Activated effector memory CD4-positive, alpha-beta T cell treated with anti-CD3 and anti-CD28 coated beads, Interleukin-2, amount 50 U/mL, for 16 hours (primary cell): ENCODE measurements at places on chromosomes 4 and X.
A peak's percentile ranks its signal among the peaks of the same experiment; 100 is the strongest.

GRCh38 chr4:73139245-73139644, 69.7 kb upstream of the COX18 start:
- DNase-seq: no peak

DNA sequence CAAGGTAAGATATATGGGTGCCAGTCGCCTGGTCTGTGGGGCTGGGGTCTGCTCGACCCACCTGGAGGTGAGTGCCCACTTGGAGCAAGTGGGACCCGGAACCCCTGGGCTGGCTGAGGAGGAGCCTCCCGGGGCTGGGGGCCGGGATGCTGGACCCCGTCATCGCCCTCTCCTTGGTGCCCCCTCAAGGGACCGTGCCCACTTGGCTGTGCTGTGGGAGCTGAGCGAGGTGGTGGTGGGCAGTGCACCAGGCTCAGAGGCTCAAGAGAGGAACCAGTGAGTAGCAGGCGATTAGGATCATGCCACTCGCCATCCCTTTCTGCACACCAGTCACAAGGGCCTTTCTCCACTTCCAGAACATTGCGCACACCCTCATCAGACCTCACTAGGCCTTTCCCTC, 203.8 kb upstream of the PSAPL1 start:
- DNase-seq: no peak

- DNase-seq: no peak
Observed at GRCh38 chr4:153950100-153950979, 161.5 kb upstream of the SFRP2 start.

- DNase-seq: no peak
Observed at GRCh38 chr4:141845901-141846300, 209.5 kb downstream of the IL15 start.

- no peak for DNase-seq
Observed at GRCh38 chr4:20318909-20319277, 67.2 kb downstream of the SLIT2 start.

DNA sequence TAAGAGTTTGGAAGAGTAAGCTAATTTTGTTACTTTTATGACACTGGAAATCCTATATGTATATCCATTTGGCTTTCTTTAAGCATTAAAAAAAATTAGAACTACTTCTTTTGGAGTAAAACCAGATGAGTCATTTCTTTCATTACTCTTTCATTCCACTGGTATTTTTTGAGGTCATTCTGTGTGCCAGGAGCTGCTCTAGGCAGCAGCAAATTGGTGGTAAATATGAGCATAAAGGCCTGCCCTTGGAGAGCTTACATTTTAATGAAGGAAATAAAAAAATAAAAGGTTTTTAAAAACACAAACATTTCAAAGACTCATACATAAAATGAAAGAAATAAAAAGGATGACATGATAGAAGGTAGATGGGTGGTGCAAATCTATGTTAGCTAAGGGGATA, 37.4 kb downstream of the MID1 start:
- DNase-seq: no peak

DNA sequence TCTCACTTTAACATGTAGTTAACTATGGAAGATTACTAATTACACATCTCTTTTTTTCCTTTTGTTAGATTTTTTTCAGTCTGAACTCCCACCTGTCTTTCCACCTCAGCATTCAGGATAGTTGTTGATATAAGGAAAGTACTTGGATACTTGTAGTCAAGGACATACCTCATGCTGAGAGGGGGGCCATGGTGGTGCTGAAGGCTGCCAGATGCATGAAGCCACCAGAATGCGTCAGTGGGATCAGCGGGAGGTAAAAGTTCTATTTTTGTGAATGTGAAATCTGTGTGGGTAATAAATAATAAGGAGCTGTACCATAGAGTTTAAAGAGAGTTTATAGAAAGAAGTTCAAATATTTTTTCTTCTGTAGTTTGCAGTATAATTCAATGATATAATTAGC, 13.1 kb upstream of the NDST4 start:
- DNase-seq: no peak

DNA sequence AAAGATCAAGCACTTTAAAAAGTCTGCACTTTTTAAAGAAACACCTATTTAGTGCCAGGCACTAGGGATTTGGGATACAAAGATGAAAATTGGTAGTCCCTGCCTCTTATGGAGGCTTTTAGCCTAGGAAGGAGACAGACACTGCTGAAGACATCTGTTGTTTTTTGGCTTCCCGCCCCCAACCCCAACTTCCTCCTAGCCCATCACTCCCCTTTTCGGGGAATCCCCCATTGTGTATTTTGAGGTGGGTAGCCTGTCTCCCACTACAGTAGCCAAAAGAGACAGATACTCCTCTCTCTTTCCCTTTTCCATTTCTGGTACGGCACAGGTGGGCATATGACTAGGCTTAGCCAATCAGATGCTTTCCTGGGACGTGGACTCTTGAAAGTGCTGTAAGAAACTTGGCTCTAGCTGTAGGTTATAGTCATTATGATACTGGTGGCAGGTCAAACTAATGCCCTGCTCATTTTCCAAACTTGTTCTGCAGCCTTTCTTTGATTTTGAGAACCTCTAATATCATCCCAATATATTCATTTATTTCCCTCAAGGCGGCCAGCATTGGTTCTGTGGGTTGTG, 194.6 kb upstream of the RBPJ start:
- DNase-seq: no peak

DNA sequence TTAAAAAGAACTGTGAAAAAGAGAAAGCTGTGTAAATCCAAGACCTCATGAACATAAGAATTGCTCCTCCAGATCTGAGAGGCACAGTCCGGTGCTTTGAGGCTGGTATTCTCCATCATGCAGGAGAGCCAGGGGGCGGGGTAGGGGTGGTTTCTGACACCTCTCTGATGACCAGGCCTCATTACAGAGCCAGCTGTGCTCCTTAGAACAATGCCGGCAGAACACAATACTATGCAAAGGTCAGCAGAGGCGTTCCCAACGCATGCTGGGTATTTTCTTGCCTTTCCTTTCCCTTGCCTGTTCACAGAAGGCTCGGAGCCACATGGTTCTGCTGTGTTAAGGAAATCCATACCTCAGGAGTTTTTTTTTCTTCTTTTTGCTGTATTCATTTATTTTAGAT, 91.2 kb upstream of the SOD3 start:
- DNase-seq: no peak

GRCh38 chrX:130877892-130878341, 25.1 kb downstream of the ENOX2 start:
- no peak for DNase-seq

GRCh38 chrX:78622831-78623230, 36.3 kb downstream of the RTL3 start:
- no peak for DNase-seq

DNA sequence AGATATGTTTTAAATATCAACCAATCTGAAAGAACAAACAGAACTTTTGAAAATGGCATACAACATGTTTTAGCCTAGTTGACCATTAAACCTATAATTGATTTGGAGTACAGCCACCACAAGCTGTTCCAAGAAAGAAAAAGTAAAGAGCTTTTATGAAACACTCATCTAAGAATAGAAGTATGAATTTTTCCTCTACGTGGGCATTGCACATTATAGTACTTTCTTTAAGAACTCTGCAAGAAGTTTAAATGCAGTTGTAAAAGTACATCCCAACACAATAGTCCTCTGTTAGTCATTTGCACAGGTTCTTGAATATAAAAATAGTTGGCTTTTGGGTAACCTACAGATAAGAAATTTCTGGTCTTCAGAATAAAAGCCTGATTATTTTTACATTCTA, 933.6 kb upstream of the ADGRL3 start:
- DNase-seq: no peak

DNA sequence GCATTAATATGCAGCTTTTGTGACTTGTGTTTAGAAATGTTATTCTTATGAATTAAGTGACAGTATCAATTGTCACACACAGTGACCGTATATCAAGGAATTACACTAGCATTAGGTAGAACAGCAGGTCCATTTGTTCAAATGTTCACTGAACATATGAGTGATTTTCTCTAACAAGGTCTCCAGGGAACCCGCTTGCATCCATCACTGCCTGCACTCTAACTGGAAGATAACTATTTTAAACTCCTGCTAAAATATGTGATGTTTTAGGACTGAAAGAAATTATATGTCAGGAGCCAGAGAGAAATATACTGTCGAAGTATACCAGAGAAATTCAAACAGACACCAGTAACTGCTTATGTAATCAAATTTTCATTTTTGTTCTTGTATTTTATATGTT, 1395.7 kb downstream of the PCDH18 start:
- DNase-seq: no peak

DNA sequence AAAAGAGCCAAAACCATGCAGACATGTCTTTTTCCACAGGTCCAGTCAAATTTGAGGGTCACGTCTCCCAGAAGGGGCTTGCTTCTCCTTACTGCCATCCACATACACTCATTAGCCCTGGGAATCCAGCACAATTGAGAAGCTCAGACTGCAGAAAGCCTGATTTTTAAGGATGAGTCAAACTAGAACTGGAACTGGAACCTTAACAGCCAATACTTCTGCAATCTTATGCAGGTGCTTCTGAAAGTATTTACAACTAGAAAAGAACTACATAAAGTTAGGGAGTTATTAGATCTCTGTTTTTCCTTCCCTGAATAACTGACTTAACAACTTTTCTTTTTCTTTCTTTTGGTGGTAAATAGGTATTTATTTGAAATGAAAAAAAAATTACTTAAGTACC, 86.3 kb downstream of the CDS1 start:
- DNase-seq: no peak

DNA sequence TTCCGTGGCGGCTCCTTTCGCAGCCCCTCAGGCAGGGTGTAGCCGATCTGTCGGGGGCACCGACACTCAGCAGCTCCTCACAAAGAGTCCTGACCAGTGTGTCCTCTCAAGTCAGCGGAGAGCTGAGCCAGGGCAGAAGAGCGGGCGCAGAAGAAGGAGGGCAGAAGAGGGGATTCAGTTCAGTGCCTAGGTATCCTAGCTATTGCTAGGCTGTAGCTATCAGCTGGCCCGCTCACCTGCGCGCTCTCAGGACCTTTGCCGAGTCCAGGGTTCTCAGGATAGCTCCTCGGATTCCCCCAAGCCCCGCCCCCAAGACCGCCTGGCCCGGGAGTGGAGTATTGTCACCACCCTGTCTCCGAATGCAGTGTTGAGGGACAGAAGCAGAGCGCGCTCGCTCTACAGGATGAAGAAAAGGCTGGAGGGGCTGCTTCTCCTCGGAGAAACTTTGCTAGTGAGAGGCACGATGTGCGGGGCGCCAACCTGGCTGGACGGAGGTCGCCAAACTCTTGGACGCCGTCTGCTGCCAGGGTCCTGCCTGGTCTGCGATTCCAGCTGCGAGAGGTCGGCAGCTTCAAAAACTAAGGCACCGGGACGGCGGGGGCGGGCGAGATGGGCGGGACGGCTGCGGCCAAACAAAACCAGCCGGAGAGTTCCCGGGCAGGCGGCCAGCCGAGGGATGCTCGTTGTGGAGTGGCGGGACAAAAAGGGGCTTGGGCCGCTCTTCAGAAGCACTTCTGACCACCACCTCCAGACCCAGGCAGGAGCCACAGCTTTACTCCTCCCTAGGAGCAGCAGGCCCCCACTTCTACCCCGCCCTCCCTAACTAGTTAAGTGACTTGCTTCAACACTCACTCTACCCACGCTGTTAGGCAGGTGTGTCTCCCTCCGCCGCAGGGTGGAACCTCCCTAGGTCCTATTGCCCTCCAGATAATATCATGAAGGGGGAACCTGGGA, at the start of gene XKRX:
TSS of gene XKRX (minus strand) at position 258 of the 954 bp plus-strand sequence. CDS start 613 bp downstream, outside the sequence.
- peak; percentile 72 for DNase-seq

DNA sequence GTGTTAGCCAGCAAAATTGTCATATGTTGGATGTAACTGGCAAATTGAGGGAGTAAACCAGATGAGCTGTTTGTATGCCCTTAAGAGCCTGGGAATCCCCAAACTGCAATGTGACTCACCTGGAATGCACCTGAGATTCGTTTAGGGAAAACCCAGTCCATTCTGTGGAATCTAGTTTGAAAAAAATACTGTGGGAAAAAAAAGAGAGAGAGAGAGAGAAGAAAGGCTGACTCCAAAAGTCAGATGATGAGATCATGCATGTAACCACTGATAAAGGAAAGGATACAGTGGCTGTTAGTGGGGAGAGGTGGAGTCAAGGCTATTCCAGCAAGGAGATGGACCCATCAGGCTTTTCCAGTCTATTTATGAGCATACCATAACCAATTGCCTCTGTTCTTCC, 48.5 kb downstream of the SLC9A7 start:
- DNase-seq: no peak
